CD4-positive, alpha-beta T cell treated with Interleukin-10 for 1 hour (primary cell): ENCODE measurements at places on chromosomes 5 and 9.

DNA sequence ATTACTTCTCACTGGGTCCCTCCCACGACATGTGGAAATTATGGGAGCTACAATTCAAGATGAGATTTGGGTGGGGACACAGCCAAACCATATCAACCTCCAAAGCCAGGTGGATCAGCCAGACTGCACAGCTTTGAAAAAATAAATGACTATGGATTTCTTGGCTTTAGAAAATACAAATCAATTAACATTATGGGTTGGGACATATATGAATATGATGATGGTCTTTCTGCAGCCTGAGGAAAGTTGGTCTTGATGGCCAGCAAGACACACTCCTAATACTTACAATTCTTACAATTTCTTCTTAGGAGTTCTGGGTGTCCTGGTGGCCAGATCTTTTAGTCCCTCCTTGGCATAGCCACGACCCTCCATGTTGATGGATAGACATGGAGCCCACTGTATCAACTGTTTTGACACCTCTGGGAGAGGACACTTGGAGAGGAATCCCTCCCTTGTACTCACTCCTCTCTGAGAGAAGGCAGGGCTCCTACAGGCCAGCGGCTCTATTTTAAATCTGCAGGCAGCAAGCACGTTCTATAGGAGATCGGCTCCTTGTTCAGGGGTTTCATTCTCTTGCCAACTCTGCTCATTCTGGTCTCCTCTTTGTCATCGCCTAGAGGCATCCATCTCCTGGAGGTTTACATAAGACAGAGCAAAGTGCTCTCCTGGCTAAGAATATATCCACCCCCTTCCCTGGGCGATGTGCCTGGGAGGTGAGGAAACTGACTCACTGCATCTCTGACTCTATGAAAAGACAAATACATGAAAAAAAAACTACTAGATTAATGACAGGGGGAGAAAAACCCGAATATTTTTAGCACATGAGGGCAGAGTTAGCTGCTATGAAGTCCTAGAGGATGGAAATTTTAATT lies 145.9 kb downstream of the CARTPT start:
- DNase-seq, result no peak

DNA sequence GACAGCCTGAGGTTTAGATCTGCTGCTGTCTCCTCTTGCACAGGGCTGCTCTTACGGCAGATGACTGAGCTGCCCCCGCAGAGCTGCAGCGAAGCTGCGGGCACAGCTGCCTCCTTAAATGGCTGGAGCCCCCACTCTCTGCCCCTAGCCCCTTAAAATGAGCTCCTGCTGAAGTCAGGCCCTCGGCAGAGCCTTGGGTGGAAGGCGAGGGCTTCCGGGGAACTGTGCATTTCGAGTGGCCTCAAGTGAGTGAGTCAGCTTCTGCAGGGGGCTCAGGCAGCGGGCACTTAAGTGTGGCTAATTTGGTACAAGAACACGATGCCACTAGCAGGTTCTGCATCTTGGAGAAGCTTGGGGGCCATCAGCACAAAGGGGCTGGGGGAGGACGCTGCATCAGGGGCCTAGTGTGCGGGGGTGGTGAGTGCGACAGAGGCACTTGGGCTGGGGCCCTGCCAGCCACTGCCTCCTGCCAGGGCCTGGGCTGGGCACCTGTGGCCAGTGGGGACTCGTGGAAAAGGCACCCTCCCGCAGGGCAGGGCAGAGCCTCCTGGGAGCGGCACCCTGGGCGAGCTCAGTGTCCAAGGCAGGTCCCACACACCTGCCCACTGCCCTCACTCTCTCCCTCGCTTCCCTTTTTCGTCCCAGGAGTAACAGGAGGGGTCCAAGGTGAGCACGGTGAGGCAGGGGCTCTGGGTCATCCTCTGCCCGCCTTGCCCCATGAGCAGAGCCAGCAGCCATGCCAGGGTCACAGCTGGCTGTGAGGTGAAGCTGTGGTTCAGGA lies 28.8 kb upstream of the RNU6ATAC start:
- no peak for DNase-seq

DNA sequence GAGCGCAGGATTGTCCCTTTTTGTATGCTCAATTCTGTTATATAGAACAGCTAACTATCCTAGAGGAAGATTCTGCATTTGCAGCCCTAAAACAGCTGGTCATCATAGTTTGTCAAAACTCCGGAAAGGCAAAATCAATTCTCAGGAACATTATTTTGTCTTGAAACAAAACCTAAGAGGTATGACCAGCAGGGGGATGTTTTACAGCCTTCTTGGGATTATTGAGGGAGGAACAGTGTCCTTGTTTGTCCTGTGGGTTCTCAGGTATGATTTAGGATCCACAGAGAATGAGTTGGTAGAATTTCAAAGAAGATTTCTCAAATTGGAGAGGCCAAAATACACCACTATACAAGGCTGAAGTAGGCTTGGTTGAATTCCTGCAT lies 136.4 kb downstream of the ZSWIM6 start:
- DNase-seq, result no peak

DNA sequence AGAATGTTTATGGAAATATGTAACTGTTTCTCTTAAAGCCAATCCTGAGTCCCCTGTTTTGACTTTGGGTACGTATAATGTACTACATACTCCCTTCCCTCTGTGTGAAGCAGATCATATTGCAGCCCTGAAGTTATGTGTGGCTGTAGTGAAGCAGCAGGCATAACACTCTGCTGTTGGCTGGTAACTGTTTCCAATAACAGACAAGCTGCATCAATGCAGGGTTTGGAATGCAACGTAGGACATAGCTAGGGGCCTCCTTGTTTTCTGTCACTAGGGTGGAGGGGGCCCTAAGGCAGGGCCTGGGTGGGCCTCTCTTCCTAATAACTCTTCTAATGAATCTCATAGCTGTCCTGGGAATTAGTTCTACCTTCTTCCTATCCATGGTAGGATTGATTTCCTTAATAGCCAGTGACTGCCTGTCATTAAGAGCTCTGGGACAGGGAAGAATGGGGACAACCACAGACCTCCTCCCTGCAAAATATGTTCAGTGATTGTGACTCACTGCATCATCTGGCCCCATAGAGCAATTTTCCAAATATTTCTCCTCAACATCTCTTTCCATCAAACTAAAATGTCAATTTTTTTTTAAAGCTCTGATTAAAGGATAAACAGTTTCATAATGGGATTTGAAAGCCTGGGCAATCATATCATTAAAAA lies 129.6 kb upstream of the HMHB1 start:
- DNase-seq, result no peak

DNA sequence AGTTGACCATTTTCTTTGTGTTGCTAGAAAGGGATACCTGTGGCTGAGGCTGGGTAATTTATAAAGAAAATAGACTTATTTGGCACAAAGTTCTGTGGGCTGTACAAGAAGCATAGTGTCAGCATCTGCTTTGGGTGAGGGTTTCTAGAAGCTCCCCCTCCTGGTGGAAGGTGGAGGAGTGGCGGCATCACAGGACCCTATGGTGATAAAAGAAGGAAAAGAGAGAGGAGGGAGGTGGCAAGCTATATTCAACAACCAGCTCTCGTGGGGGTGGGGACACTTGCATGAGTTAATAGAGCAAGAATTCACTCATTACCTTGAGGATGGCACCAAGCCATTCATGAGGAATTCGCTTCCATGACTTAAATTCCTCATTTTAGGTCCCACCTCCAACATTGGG lies 2041.4 kb upstream of the CDH9 start:
- no peak for DNase-seq

DNA sequence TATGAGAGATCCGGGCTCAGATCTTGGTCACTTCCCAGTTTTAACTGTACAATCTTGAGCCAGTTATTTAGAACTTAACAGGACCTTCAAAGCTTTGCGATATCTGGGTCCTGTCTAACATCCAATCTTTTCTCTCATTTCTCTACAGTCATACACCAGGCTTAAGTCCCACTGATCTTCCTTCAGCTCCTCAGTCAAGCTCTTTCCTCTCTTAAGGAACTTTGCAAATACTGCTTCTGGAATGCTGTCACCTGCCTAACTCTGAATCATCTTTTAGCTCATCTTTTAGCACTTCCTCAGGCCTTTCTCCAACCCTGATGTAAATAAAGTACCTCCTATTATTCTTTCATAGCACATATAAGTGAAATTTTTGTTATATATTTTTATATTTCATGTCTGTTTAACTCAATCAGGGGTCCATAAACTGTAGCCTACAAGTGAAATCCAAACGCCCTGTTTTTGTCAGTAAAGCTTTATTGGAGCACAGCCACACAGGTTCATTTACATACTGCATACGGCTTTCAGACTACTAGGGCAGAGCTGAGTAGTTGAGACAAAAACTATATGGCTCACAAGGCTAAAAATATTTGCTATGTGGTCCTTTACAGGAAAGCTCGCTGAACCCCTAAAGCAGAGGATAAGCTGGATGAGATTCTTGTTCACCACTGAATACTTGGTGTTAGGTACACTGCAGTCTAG lies 63.5 kb downstream of the MEF2C start:
- no peak for DNase-seq

- no peak for DNase-seq
Observed at GRCh38 chr9:111094433-111094924, 56.2 kb upstream of the LPAR1 start.

DNA sequence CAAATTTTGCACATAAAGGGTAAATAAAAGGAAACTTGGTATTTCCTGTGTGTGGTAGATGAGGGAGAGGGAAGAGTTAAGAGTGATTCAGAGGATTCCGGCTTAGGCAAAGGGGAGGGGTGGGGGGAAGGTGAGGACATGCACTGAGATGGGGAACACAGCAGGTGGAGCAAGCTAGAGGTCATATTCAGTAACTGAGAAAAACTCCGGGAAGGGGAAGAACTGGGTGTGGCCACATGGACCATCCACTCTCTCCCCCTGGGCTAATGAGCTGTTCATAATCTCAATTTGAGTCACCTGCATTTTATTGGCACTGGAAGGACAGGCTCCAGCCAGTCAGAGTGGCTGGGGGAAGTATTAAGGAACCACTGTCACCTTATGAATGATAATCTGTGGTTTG lies 45.1 kb upstream of the UGCG start:
- DNase-seq, result no peak

GRCh38 chr9:126853667-126854066 lies 6.8 kb upstream of the ZBTB34 start:
- no peak for DNase-seq

- DNase-seq, result no peak
Observed at GRCh38 chr5:36494841-36495601, 111.4 kb upstream of the SLC1A3 start.

- DNase-seq, result peak; percentile 15
Observed at GRCh38 chr9:127835991-127836516, 18.4 kb downstream of the ENG start.

DNA sequence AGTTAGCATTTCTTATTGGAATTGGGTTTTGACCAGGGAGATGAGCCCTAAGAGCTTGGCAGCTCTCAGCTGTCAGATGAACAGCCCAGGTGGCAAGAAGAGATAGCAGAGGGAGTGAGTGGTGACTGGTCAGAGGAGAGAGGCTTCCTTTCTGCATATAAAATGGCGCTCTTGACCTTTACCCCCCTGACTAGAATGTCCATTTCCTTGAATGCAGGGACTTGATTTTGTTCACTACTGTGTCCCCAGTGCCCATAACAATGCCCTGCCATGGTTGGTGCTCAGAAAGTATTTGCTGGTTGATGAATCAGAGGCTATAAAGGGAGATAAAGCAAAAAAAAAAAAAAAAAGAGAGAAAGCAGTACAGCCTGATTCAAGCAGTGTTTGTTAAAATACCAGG lies 7.2 kb downstream of the CHMP5 start:
- no peak for DNase-seq

DNA sequence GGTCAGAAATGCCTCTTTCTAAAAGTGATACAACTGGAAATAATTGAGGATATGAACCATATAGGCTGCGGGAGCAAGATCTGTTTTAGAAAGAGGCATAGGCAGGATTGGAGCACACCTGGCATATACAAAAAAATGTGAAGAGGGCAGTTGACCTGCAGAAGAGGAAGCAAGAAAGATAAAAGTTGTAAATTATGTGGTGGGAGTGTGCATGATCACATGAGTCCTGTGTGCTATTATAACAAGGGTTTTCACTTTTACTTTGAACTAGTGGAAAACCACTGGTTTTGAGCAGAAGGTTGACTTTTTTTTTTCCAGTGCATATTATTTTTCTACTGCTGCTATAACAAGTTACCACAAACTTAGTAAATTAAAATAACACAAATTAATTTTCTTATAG lies 489.3 kb downstream of the ANXA1 start:
- no peak for DNase-seq

GRCh38 chr9:79695531-79696175 lies 123.9 kb downstream of the TLE4 start:
- peak; percentile 28 for DNase-seq

- no peak for DNase-seq
Observed at GRCh38 chr5:21419383-21419782, 1431.4 kb upstream of the CDH18 start.

DNA sequence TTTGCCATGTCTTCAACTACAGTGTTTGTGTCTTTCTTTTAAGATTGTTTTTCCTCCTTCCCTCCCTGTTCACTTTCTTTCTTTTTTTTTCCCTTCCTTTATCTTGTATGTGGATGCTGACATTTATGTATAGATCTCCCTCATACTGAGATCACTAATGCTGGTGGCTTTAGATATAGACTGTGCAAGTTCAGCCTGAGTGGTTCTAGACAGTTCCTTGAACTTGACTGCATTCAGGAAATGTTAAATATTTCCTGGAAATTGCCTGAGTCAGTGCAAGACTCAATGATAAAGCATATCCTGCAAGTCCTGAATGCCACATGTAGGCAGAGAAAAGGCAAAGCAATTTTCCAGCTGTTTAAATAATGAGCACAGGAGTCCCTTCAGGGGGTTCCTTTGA lies 182.5 kb upstream of the NR3C1 start:
- no peak for DNase-seq

DNA sequence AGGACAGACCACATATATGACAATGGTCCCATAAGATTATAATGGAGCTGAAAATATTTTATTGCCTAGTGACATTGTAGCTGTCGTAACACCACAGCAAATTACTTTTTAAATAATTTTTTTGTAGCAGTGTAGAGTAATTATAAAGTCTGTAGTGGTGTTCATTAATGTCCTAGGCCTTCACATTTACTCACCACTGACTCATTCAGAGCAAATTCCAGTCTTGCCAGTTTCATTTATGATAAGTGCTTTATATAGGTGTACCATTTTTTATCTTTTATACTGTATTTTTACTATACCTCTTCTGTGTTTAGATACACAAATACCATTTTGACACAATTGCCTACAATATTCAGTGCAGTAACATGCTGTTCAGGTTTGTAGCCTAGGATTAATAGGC lies 67.6 kb downstream of the TLE4 start:
- DNase-seq, result no peak
